ENCODE measurements at places on chromosomes 2 and 18.

DNA sequence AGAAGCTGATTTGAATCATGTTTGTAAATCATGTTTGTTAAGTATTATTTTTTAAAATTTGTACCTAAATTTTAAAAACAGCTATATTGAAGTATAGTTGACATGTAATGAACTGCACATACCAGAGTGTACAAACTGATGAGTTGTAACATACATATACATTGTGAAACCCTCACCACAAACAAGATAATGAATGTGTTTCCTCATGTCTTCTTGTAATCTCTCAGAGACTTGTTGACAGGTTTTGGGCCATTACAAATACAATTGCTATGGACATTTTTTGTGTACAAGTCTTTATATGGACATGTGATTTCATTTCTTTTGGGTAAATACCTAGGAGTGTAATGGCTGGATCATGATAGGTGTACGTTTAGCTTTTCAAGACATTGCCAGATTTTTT is 21.5 kb downstream of the WDR43 start:
- no peaks in the 10 kb centered on the region for H3K27me3 ChIP-seq
- DNase-seq: no peak
- no peak overlapping the region for H3K4me3 ChIP-seq

- H3K27ac ChIP-seq: no peak within 1 kb of the TSS
- peak; percentile 34 for DNase-seq
- peak within 1 kb of the TSS; percentile 52 for H3K4me3 ChIP-seq
Measured at GRCh38 chr2:37344453-37345361, at the start of gene QPCT. TSS of gene QPCT (plus strand) at chr2:37344630. CDS start at chr2:37344732, 102 bp downstream.

DNA sequence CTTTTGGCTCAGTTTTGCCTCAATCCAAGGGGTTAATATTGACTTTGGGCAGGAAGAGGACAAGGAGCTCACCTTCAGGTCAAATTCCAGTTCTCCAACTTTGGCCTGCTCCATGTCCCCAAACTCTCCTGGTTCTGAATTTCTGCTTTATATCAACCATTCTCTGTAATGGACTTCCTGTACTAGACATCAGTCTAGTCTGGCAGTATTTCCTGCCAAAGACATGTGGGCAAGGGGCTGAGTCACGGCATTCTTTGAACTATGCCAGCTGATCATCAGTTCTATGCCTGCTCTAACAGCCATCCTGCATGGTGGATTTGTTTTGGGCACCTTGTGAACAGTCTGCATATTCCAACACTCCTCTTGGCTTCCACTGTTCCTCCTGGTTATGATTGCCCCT is 199.4 kb downstream of the ZEB2 start:
- H3K27ac ChIP-seq: peak overlapping the region; percentile 14
- H3K4me1 ChIP-seq: peaks cover 14% of the 10 kb centered on the region
- no peaks in the 10 kb centered on the region for H3K27me3 ChIP-seq
- H3K36me3 ChIP-seq: no peaks in the 10 kb centered on the region

DNA sequence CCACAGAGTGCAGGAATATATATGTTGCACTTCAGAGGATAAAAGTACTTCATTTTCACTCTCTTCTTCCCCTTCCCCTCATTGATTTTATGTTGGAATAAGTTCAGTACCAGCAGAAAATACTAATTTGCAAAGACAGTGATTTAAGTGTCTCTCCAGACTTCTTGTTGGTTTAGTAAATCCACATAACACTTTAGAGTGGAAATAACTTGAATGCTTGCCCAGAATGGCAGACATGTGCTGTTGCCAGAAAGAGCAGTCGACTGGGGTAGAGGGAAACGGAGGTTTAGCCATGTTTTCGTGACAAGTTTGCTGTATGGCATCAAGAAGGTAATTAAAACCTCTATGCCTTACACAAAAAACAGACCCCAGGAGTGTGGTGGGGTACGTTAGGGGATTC is 246.0 kb upstream of the CXCR4 start:
- no peak for DNase-seq
- no peaks in the 10 kb centered on the region for H3K36me3 ChIP-seq
- no peak overlapping the region for H3K4me3 ChIP-seq
- no peaks in the 10 kb centered on the region for H3K4me1 ChIP-seq
- no peak overlapping the region for H3K27ac ChIP-seq

GRCh38 chr18:57443702-57444101 is 8.5 kb downstream of the ONECUT2 start:
- H3K27ac ChIP-seq: no peak overlapping the region
- H3K4me1 ChIP-seq: peaks cover 2% of the 10 kb centered on the region
- DNase-seq: no peak
- H3K27me3 ChIP-seq: peaks cover 65% of the 10 kb centered on the region

- no peak overlapping the region for H3K4me3 ChIP-seq
- peaks cover 12% of the 10 kb centered on the region for H3K27me3 ChIP-seq
- no peak overlapping the region for H3K27ac ChIP-seq
- DNase-seq: no peak
Measured at GRCh38 chr2:207683879-207684627, 27.4 kb upstream of the CCNYL1 start.

GRCh38 chr2:33275689-33276444 is 200.6 kb upstream of the RASGRP3 start:
- H3K4me1 ChIP-seq: no peaks in the 10 kb centered on the region
- H3K27ac ChIP-seq: peak overlapping the region; percentile 63
- no peaks in the 10 kb centered on the region for H3K27me3 ChIP-seq
- no peaks in the 10 kb centered on the region for H3K36me3 ChIP-seq
- peak; percentile 4 for DNase-seq

Data from T-cell (primary cell).